Immature natural killer cell (primary cell): ENCODE measurements at places on chromosomes 7 and 10.

DNA sequence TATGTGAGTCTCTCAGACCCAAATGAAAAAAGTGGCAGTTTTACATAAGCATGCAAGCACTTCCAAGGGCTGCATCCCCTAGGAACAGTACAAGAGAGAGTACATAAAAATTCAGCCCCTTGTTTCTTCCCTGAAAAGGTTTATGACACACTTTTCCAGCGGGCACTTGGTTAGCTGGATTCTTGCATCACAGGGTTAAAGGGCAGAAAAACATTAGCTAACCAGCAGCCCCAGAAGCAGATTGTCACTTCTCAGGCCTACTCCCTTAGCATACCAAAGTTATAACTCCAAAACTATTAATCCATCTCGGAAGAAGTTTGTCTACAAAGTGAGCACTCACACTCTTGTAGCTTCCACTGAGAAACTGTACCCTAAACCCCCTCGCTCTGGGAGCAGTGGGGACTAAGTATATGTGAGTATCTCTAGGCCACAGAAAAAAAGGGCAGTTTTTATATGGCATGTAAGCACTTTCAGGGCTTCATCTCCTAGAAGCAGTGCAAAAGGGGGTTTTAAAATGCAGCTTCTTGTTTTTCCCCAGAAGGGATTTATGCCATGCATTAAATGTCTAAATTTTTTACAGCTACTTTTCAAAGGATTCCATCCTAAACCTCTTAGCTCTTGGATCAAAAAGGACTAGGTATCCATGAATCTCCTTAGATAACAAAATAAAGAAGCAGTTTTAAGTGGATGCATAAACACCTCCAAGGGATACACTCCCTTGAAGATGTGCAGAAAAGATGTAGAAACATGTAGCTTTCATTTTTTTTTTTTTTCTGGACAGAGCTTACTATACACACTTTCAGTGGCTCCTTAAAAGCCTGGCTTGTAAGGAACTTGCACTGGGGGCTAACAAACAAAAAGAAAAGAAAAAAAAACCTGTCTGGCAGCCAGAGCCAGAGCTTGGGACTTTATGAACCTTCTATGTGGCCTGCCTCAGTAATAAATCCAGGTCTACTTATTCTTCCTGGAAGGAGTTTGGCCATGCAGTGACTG lies 956.7 kb downstream of the CCSER2 start:
- no peak for DNase-seq

- DNase-seq: no peak
These were observed 6.7 kb downstream of the CHST3 start for GRCh38 chr10:71970869-71971268.

DNA sequence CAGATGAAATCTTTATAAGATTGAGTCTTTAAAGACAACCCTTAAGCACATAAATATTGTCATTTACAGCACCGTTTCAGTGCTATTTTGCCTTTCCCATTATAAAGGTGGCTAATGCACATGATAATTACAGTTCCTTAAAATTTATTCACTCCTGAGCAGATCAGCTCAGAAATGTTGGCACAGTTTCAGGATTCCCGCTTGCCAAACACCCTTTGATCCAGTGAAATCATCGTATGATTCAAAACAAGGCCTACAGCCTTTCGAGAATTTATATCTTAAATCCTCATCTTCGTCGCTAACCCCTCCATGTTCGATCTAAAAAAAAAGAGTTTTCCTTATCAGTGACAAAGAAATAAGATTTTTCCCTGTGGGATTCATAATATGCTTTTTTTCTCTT lies 14.1 kb upstream of the SOSTDC1 start:
- no peak for DNase-seq

DNA sequence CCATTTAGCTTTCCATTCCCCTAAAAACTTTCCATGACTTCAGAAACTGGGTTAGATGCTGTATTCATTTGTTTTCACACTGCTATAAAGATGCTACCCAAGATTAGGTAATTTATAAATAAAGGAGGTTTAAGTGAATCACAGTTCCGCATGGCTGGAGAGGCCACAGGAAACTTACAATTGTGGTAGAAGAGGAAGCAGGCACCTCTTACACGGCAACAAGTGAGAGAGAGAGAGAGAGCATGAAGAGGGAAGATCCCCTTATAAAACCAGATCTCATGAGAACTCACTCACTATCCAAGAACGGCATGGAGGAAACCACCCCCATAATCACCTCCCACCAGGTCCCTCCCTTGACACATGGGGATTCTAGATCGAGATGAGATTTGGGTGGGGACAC lies 336.8 kb downstream of the TFEC start:
- DNase-seq: no peak
